ENCODE measurements at places on chromosomes 4 and X.
A peak's percentile ranks its signal among the peaks of the same experiment; 100 is the strongest.

- DNase-seq = no peak
Measured at GRCh38 chr4:158046345-158046744, 126.5 kb downstream of the GASK1B start.

DNA sequence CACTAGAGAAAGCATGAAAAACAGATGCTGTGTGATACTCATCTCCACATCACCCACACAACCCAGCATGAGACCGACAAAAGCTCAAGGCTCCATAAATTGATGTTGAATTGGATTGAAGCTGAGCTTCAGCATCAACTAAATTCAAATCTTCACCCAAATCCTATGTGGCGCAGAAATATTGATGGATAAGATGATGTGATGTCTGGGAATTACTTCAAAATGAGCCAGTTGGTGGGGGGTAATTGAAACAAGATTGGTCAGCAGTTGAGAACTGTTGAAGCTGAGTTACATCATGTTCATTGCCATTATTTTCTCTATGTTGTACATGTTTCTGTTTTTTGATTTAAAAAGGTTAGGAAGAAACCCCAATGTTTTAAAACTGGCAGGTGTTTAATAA is 166.5 kb upstream of the STS start:
- no peak for DNase-seq

- no peak for DNase-seq
Measured at GRCh38 chrX:40127052-40127451, 29.3 kb upstream of the BCOR start.

GRCh38 chr4:173516621-173517524 is 13.2 kb downstream of the HAND2 start:
- DNase-seq = no peak

GRCh38 chrX:154329294-154329693 is 33.7 kb downstream of the TKTL1 start:
- no peak for DNase-seq

DNA sequence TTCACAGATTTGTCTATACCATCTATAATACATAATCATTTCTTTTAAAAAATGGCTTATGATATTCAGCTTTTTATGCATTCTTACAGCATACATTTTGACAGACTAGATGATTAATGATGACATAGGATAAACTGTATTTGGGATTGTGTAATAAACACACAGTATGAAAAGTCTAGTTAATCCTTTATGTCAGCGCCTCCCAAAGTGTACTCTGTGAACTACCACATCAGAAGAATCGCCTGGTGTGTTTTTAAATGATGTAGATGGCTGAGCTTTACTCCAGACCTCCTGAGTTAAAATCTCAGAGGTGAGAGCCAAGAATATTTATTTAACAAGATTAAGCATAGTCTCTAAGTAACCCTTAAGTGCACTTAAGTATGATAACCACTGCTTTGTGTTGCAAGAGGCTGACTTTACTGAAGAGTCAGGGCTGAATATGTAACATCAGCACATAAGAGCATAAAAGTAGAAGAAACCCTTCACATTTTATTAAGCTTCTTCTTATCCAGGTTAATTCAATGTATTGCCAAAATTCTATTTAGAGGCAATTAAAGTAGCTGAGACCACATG is 104.2 kb downstream of the ANK2 start:
- no peak for DNase-seq

DNA sequence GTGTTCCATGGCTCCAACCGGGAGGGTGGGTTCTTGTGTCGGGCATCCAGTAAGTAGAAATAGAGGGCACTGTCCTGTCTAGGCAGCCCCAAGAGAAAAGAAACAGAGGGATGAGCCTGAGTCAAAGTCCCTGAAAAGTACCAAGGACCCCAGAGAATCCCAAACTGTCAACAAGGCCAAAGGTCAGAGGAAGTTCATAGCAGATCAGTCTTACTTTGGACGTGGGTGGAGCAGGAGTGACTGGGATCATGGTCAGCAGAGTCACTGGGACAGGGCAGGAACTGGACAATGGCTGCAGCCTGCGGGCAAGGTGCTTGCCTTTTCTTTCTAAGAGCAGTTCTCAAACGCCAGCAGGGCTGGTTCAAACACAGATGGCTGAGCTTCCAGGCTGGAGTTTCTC is 17.3 kb downstream of the F11 start:
- DNase-seq = no peak

GRCh38 chr4:41432219-41432618 is 105.7 kb upstream of the LIMCH1 start:
- no peak for DNase-seq

DNA sequence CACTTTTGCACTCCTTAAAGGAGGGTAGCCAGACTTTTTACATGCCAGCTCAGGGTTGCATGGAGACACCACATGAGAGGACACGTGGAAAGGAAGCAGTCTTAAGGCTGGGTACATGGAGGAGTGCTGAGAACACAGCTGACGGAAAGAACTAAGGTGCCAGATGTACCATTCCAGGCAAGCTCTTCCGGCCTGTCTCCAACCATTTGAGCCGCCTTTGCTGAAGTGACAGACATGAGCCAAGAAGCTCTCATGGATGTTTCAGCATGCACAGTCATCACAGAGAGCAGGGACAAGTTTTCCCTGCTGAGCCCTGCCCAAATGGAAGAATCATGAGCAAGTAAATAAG is 83.4 kb upstream of the BMP2K start:
- DNase-seq = no peak

DNA sequence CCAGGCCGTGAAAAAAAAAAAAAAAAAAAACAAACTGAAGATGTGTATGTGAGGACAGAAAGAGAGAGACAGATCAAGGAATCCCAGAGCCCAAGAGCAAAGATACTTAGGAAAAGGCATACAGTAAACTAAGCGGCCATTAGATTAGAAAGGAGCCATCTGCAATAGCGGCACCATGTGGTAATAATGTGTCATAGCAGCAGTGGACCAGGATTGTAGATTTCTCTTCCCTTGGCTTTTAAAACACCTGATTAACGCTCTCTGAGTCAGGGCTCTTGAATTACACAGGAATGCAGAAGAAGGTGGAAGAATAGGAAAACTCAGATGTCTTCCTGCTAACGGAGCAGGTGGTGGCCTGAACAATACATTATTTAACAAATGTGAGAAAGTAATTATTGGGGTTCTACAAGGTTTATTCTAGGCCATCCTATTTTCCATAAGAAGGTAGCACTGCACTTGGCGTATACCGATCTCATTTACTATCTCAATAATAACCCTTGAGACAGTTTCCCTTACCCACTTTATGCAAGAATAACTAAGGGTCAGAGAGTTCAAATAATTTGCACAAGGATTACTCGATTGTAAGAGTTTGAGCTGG is 182.7 kb downstream of the KCNIP4 start:
- DNase-seq = no peak

GRCh38 chr4:41476310-41476885 is 61.6 kb upstream of the LIMCH1 start:
- no peak for DNase-seq

- DNase-seq = no peak
Measured at GRCh38 chr4:145045180-145045579, 52.8 kb downstream of the ANAPC10 start.

- no peak for DNase-seq
Measured at GRCh38 chr4:184261246-184261645, 43.6 kb upstream of the ENPP6 start.

DNA sequence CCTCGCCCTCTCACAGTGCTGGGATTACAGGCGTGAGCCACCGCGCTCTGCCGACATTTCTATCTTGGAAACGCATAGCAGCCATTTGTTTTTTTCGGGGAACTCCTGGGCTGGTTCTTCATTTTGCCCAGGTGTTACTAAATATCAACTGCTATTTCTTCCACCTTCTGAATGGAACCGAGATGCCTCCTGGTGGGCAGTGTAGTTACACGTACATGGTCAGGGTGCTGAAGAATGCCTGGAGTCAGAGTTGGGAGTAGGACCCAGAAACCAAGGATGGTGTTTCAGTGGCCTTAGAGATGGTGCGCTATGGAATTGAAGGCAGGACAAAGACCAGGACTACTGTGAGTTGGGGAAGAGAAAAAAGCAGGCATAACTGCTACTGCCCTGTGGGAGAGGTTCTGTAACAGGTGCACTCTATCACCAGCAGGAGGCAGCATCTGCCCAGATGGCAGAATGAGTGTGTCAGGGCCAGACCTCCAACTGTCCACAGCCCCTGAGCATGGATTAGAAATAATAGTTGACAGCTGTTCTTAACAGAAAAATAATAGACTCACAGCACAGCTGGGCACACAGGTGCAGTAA is 81.7 kb downstream of the ZC4H2 start:
- DNase-seq = no peak

- no peak for DNase-seq
Measured at GRCh38 chrX:120244395-120244734, 6.2 kb upstream of the ZBTB33 start.

DNA sequence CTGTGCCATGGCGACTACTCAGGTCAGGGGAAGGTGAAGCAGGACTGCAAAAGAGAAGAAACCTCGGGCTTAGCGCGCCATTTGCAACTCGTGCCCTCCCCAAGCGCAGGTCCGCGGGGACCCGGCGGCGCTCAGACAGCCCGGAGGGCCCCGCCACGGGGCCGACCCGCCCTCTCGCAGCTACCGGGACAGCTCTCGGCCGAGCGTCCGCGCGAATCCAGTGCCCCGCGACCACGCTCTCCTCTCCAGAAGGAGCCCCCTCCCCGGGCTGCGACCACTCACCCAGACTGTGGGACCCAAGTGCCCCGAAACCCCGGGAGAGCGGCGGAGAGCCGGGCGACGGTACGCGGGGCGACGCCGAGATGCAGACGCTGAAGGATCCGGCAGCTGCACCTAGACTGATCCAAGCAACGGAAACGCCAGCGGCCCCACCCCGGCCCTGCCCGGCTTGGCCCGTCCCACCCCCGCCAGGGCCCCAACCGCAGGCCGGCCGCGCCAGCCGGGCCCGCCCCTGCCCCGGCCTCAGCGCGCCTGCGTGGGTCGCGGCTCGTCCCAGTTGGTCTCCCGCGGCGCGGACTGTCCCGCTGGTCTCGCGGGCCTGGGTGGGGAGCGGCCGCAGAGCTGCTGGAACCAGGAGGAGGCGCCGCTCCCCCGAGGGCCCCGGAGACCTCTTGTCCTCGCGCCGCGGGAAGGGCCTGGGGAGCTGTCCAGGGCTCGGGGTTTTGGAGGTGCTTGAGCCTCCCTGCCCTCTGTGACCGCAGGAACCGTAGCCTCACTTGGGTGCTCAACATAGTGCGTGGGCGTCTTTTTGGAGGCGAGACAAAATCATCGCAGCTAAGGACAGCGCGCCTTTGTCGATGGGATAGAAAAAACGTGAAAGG is at the start of gene ANXA5:
ANXA5 (minus strand) TSS at position 400 of the 881 bp plus-strand sequence; CDS start at position 9, 391 bp downstream.
- peak; percentile 40 for DNase-seq

DNA sequence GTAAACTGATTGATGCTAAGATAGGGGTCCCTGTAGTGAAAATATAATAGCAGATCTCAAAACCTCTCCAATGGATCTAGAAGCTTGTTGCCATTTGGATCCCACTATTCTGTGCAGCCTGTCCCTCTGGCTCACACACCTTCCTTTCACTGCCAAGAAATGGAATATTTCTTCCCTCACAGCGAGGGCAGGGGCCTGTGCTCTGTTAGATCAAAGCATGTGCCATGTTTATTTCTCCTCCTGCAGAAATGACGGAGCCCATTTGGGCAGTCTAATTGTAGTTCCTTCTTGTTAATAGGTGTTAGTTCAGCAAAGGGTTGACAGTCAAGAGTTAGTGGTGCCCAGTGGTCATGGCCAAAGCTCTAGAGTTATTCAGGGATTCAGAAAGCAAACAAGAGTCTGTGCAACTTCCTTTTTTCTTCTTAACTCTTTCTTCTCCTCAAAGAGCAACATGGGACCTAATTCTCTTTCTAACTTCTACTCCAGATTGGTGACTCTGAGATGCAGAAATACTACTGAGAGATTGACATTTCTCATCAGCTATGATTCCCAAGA is 106.8 kb downstream of the STOX2 start:
- no peak for DNase-seq

- DNase-seq = no peak
Measured at GRCh38 chr4:3054169-3054759, 20.1 kb downstream of the HTT-AS start.

- DNase-seq = no peak
Measured at GRCh38 chr4:6785572-6785925, 3.0 kb downstream of the KIAA0232 start.

DNA sequence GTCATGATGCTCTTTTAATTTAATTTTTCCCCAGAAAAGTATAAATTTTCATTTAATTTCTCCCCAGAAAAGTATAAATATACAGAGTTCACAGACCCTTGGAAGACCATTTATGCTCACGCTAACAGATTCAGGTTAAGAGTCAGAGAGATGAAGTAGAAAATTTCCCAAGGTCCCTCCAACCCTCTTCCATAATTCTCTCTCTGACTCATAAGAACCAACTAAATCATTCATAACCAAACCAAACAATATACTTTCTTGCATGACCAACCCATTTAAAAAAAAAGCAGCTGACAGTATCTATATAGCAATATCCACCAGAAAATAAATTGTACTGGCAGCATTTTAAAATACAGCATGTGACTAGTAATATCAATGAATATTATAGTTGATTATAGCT is 3.9 kb downstream of the KLHL8 start:
- DNase-seq = no peak

GRCh38 chr4:6200011-6200921 is at the start of gene JAKMIP1:
Gene JAKMIP1, minus strand, starts transcription at chr4:6200549. Its CDS starts 87,699 bp downstream, at chr4:6112850.
- peak; percentile 76 for DNase-seq

DNA sequence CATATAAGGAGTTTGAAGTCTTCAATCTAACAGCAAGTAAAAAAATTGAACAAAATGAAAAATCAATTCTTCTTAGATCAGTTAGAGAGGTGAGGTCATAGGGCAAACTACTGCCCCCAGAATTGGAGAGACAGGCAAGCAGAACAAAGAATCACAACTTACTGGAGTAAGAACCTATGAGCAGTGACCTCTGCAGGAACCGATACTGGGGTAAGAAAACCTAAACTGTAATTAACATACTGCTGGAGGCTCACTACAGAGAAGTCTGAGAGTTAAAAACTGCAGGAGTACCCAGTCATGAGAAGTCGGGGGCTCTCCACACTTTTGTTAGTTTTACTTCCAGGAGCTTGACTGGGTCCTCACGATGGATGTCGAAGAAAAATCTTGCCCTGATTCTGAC is 16.0 kb downstream of the CLDN22 start:
- no peak for DNase-seq

GRCh38 chr4:6806924-6807626 is 24.5 kb downstream of the KIAA0232 start:
- no peak for DNase-seq

DNA sequence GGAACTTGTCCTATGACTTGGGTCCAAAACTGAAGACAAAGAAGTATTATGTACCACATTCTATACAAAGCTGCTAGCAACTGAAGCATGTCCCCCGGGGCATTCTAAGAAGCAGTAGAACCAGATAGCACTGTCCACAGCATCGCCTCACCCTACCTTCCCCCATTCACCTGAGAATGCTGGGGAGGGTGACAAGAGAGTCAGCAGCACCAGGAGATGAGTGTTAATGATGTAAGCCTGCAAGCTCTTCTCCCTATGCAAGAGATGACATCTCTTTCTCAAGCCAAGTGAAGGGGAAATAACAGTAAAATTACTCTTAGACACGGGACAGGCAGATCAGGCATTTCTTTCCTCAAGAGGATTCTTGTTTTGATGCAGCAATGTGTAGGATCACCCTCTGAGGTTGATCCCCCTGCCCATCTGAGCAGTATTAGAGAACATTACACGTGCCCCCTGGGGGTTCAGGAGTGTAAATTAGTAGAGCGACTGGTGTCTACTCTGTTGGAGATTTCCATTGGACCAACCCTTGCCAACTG is 13.9 kb upstream of the TLR1 start:
- DNase-seq = no peak
